Stimulated activated CD4-positive, alpha-beta T cell treated with anti-CD3 and anti-CD28 coated beads, TNF-alpha, amount 100 ng/mL, for 4 hours (primary cell): ENCODE measurements at places on chromosomes 1 and 21.

DNA sequence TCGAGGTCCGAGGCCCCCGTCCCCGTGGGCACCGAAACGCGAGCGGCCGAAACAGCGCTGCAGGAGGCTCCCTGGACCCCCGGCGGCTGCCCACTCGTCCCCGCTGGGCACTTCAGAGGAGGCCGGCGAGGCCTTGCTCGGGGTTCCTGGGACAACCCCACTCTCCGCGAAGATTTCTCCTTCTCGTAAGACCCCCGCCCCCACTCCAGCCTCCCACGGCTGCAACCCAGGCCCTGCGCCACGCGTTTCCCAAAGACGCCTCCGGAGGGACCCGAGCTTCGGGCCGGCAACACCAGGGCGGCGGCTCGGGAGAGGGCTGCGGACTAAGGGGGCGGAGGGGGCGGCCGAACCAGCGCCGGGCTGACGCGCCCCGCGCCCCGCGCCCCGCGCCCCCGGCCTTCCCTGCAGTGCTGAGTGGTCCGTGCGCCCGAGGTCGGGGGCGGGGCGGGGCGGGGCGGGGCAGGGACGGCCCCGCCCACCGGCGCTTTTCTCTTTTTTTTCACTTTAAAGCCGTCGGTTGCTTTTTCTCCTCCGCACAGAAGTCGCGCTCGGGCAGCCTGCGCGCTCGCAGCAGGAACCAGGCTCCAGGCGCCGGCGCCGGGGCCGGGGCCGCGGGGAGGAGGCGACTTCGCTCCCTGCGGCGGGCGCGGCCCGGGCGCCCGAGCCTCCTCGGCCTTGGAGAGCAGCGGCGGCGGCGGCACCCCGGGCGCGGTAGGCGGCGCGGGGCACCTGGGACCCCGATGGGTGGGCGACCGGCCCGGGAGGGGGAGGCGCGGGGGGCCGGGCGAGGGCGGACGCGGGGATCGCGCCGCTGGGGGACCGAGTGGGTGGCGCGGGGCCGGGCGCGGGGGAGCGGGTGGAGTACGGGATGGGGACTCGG lies at the start of gene SPSB1:
SPSB1 (plus strand) TSS at position 534 of the 880 bp plus-strand sequence. CDS start 62,998 bp downstream, outside the sequence.
- peak; percentile 55 for DNase-seq

- DNase-seq = no peak
Observed at GRCh38 chr1:9654834-9655723, 3.5 kb downstream of the PIK3CD start.

DNA sequence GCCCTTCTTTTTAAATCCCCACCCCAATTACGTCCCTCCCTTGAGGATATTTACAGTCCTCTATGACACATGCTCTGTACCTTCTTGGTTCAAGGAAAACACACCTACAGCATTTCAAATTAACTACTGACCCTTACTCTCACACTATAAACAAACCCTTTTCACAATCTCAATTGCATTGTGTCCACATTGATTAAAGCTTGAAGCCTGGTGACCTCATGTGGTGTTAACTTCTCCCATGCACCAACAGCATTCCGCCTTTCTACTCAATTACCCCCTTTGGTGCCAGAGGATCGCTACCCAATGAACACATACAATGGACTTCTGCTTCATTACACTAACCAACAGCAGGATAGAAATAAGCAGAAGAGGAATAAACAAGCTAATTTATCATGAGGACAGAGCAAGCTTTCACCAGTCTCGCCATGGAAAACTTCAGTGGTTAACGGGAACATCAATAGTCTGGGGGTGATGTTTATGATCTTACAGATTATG lies 15.2 kb downstream of the WLS start:
- no peak for DNase-seq

DNA sequence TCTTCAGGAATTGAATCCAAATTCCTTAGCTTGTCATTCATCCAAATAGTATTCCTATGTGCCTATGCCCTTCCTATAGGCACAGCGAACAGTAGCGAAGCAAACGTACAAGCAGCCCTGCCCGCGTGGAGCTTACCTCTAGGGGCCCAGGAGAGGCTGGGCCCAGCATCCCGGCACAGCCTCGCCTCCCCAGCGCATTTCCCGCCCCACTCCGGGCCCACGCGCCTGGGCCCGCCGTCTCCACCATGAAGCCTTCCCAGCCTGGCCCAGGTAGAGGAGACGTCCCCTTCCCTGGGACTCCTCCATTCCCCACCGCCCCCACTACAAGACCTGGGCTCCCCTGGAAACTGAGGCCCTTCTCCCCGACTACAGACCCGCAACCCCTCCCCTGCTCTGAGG lies 245 bp upstream of the TMEM269 start:
- no peak for DNase-seq

GRCh38 chr1:208180421-208180820 lies 63.8 kb downstream of the PLXNA2 start:
- DNase-seq = no peak
